ENCODE measurements at places on chromosomes 11 and 22.

DNA sequence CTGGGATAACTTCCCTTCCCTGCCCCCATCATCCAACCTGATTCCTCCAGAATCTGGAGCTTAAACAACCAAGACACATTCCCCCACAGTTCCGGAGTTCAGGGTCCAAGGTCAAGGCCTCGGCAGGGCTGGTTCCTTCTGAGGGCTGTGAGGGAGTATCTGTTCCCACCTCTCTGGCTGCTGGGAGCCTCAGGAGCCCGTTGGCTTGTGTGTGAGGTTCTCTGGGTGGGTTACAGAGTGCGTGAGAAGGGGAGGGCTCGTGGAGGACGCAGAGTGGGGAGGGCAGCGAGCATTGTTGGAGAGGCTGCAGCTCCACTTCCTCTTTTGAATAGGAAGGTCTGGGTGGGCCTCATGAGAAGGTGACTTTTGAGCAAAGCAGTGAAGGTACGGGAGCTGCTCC, 8.5 kb downstream of the SERHL2 start:
- no peak for DNase-seq

DNA sequence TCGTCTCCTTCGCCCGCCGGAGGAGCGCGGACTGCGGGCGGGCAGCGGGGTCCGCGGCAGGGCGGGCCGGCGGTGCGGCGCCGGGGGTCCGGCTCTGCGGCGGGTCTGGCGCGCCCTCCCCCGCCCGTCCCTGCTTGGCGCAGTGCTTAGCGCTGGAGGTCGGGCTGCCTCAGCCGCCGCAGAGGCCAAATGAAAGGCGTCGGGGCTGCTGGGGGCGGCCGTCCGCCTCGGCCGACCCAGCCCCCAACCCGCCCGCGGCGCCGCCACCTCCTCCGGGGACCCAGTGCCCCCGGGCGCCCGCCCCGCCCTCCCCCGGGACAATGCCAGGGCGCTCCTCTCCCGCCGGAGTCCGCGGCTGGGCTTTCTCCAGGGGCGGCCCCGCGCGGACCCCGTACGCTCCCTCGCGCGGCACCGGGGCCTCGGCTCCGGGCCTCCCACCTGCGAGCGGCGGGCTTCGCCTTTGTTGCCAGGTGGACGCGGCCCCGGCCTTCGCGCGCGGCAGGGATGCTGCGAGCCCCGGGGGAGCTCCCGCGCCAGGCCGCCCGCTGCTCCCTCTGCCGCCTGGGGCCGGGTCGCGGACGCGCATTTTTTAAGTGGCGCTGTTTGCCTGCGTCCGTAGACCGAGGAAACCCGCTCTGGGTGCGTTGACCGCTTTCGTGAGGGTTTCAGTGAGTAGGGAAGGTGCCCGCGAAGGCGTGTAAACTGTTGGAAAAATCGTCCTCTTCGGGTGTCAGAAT, 583 bp downstream of the APLP2 start:
- no peak for DNase-seq

DNA sequence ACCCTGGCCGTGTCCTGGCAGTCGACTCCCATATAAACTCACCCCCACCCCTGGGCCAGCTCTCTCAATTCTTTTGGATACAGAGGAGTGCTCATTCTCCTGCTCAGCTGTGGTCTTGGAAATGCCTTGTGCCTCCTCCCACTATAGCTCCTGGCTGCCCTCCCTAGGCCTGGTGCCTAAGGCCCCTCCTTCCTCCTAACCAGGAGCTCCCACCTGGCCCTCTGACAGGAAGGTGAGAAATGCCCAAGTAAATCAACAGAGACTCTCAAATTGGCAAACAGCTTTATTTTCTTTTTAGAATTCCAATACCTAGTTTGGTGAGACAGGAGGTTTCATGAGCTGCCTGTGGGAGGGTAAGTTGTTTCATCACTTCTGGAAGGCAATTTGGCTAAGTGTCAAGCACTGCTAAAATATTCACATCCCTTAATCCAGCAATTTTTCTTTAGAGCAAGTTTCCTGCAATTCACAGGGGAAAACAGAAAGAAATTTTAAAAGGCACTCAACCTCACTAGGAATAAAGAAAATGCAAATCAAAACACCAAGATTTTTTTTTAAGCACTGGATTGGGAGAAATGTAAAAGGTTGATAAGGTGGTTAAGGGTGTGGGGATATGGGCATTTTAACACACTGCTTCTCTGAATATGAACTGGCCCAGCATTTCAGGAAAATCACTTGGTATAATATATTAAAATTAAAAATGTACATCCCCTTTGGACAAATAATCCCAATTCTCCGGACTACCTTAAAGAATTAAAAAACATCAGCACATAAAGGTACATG, 209.7 kb upstream of the ARHGAP20 start:
- no peak for DNase-seq

DNA sequence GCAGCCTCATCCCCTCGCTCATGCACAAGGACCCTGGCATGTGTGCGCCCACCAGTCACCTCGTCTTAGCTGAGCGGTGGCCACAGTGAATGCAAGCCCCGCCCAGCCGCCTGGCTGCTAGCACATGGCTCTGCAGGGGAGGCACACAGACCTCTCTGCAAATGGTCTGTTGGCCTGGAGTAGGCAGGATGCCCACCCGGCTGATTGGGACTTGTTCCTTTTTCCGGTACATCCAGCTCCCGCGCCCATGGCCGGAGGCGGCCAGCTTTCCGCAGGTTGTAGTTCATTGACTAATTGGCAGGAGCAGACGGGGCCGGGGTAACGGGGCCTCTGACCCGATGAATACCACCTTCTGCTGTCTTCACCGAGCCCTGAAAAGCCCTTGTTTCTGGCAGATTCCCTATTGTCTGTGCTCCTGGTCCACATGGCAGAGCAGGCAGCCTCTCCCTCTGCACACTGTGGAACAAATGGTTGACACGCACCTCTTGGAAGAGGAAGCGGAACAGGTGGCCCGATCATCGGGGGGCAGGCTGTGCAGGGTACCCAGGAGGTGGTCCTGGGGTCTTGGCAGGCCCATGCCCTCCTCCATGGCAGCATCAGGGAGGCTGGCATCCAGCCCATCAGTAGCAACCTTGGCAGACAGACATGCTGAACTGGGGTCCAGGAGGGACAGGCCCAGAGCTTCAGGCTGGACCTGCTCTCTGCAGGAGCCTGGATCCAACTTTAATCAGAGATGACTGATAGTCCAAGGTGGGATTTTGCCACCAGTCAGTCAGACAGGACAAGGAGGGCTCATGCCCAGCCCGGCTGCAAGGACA, 1512.0 kb downstream of the BRD1 start:
- no peak for DNase-seq

DNA sequence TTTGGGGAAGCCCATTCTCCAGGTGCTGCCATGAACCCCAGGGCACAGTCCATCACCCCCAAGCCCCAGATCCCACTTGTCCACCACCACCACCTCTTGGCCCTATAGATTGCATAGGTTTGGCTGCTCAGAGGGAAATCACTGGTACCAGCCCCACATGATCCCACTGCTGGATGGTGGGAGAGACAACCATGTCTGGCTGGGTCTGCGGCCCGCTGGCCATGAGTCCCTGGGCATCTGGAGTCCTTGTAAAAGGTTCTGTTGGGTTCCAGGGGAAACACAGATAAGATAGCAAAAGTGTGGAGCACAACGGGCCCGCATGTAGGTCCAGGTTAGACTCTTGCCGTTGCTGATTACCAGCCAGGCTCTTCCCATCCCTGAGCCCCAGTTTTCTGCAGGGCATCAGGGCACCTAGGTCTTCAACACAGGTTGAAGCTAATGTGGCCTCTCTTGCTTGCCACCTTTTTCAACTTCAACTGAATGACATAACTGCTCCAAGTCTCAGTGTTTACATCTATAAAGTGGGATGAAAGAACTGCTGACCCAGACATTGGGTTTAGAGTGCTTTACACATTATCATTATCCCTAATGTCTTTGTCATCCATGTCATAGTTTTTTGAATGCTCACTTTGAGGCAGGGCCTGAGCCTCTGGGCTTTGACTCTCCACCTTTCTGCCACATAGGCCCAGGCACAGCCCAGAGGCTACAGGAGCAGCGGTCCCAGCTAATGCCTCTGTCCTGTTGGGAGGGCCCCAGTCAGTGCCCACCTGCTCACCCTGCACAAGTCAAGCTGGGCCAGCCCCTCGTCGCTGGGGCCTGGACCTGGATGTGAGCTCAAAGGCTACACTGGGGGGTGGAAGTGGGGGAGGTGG, 1.0 kb upstream of the TANGO2 start:
- no peak for DNase-seq

Data from SW 1271 (cell line).